GM23248 (cell line): ENCODE measurements at places on chromosomes 7 and 10. TPM values are rescaled to one million over a fixed set of nuclear protein-coding genes. Genes with fewer than 3 reads are reported as not detected.

DNA sequence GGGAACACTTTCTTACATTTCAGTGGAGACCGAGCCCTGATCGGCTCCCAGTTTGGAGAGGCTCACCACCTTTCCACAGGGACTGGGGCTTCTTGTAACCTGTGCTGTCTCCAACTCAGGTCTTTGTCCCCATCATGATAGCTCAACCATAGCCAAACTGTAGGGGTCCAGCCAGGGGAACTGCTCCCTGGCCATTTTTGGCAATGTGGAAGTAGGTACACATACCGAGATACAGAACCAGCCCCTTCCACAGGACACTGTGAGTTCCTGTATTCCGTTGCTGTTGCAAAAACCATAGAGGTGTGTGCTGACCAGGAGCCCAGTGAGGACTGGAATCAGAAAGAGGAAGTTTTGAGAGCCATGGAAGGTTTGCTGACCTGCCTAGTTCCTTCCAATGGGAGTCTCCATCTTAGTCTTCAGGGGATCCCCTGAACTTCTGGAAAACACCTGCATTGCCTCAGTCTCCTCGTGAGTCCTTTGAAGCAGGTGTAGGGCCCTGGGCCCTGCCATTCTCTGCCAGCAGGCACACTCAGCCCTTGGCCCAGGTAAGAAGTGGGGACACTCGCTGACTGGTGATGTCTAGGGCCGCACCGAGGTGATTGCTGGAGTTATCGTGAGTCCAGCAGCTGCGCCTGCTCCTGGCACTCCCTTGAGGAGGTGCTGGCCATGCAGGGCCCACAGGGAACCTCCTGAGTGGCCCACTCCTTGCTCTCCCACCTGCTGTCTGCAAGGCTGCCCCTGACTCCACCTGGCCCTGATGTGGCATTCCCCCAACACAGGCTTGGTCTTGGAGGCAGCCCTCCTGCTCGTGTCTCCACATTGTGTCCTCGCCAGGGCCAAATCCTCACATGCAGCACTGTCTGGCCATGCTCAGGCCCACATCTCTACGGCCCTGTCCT, 11.2 kb downstream of the WDFY4 start:
- no peak for DNase-seq

DNA sequence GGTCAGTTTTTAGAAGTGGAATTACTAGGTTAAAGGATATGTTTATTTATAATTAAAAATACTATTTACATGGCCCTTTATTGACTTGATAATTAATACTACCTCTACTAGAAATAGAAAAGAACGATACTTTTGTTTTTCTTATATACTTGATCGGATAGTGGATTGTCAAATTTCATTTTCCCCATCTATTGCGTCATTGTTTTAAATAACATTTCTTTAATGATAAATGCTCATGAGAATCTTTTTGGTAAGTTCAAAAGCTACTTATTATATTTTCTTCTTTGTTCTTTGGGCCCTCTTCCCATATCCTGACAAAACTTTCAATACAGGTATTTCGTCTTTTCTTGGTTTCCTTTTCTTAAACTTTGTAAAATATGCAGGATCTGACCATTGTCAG, 392.4 kb downstream of the PHF14 start:
- no peak for DNase-seq

DNA sequence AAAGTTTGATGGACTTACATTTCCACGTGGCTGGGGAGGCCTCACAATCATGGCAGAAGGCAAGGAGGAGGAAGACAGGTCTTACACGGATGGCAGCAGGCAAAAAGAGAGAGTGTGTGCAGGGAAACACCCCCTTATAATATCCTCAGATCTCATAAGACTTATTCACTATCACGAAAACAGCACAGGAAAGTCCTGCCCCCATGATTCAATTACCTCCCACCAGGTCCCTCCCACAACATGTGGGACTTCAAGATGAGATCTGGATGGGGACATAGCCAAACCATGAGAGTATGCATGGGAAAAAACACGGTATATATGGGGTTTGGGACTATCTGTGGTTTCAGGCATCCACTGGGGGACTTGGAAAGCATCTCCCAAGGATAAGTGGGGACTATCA, 78.0 kb downstream of the PLXNA4 start:
- DNase-seq: no peak

- DNase-seq: no peak
Measured at GRCh38 chr10:93707623-93708022, 5.2 kb upstream of the FRA10AC1 start.

DNA sequence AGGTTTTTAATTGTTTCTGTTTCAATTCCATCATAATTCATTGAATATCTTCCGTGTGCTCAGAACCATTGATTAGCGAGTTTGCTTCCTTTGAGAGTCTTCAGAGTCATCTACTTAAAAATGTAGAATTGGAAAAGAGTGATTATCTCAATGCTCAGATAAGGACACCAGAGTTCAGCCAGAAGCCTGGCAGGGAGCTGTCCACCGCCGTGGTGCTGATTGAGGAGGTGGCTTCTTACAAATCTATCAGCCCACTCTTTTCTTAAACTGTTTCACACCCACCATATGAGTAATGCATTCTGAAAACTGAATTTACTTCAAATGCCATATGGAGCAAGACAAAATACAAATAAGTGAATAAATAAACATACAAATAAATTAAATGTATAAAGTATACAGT, 79.3 kb downstream of the INSYN2A start:
- DNase-seq: peak; percentile 58

DNA sequence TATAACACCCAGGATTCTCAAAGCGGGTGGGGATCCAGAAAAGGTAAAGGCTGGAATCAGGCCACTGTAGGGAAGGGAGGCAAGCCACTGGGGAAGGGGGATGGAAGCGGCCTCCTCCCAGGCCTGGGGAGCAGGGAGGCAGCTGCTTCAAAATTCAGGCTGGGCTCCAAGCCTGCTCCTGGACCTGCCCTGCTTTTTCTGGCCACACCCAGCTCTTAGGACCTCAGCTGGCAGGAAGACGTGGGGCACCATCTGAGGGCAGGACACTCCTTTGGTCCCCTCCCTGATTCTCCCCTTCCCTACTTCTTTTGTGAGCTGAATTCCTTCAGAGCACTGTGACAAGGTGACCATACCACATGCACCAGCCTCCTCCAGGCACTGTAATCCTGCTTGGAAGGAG, 4.6 kb upstream of the LBX1 start:
- DNase-seq: no peak

- no peak for DNase-seq
Measured at GRCh38 chr10:52343439-52343838, 29.4 kb downstream of the DKK1 start.

DNA sequence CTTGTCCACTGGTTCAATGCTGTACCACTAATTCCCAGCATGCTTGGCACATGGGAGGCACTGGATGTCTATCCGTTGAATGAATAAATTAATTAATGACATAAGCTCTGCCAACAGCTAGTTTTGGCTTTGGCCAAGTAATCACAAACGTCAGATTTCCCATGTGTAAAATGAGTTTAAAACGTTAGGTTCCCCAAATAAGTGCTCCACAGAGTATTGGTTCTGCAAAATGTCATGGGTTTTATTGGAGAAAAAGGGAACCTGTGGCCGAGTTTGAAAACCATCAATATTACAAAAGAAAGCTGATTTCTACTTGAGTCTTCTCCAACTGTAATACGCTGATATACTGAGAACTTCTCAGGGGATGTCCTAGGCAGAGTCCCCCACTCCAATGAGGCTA, 23.2 kb downstream of the ELMO1 start:
- no peak for DNase-seq

DNA sequence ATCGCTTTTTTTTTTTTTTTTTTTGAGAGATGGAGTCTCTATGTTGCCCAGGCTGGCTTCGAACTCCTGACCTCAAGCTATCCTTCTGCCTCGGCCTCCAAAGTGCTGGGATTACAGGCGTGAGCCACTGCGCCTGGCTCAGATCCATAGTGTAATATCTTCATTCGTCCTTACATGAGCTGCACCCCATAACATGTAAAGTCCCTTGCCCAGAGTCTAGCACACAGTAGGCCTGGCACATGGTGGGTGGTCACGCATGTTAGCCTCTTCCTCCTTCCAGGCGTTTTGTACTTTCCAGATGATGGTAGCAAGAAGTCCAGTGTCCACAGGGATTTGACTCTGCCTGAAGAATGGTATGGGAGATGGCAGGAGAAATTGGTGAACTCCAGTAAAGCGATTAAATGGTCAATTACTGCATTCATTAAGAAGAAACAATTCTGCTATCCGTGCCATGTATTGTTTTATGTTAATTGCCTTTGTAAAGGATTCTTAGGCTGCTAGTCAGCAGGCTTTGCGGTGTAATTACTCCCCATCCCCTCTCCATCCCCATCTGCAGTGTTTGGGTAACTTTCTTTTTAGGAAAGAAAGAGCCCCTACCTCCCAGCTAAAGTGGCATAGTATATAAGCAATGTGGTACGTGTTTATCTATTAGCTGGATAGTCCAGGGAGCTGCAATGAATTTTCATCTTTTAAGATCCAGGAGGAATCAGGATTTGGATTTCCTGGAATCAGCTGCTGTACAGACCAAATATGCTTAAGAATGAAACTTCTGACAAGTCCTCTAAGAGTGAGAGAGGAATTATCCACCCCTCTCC, 1.2 kb downstream of the TPST1 start:
- peak; percentile 57 for DNase-seq

GRCh38 chr10:74750848-74751274, 75.5 kb upstream of the KAT6B start:
- no peak for DNase-seq

DNA sequence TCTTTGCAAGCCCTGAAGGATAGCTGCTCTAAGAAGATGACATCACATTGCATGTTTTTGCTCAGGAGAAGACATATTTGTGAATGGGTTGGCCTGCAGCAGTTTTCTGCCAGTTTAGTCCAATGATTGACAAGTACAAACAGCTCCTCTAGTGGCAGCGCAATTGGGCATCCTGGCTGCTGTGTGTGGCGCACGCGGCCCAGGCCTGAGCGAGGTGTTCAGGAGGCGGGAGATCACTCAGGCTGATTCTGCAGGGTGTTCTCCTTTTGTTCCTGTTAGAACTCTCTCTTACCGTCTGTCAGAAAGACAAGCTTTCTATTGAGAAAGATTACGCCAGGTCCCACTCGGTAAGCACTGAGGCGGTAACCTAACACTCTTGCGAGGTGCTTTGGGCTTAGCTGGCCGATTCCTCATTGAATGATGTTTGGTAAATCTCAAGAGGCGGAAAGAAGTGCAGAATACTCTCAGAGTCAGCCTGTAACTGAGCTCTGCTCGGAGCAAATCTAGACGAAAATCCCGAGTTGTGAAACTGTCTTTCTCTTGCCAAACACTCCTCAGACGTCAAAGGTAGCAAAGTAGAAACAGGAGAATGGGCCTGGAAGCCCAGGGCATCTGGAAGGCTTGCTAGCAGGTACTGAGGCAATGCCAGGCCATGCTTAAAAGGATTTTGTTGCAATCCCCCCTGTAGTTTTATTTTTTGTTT, 219.2 kb upstream of the BMPER start:
- DNase-seq: no peak

- DNase-seq: peak; percentile 57
Measured at GRCh38 chr10:18666810-18667209, 7.6 kb downstream of the ARL5B start.

GRCh38 chr10:88113657-88114272, 250.3 kb downstream of the PTEN start:
- DNase-seq: peak; percentile 29

DNA sequence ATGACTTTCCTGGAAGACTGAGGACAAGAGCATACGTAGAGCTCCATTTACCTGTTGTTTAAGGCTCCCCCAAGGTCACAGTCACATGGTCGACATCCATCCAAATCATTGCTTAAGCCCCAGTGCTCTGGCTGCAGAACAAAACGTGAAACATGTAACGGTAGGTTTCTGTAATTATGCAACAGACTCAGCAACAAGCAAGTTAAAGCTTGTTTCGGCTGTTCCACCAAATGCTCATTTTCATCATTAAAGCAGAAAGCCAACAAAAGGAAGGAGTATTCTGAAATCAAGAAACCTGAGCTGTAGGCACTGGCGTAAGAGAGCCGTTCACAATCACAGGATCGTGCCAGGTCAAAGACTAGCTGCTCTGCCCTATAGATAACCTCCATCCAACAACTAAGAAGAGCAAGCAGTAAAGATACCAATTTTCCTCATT, 30.0 kb downstream of the LAMB1 start:
- DNase-seq: no peak

DNA sequence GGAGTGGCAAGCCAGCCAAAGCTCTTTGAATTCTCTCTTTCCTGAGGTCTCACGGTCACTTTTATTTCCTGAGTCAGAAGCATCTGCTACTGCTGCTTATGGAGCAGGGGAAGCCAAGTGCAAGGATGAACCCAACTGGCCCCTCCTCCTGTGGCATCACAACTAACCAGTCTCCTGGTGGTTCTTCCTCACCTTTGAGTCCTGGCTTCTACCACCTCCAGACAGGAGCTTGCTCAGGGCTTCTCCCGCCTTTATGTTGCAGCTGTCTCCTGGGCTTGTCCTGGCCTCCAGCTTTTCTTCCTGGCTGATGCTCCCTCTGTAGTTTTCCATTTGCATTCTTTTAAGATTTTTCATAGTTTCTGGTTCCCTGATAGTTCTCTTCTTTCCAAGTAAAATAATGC, 349.7 kb upstream of the NRP1 start:
- peak; percentile 39 for DNase-seq

DNA sequence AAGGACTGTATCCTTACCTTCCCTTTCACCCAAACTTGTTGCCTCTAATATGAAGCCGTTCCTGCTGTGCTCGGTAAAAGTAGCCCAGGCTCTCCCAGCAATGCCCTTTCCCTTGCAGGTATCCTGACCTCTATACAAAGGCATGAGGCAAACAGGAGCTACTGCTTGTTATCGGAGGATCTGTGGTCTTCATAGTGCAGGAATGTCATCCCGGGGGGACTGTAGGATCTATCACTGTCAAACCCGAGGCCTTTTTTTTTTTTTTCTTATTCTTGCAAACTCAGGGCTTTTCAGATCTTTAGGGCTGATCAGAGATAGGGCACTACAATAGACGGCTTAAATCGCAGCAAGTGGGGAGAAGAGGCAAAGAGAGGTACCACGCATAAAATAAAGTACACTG, 1206.6 kb downstream of the TYW1 start:
- no peak for DNase-seq

- DNase-seq: no peak
Measured at GRCh38 chr7:139095194-139095659, 14.3 kb downstream of the ZC3HAV1 start.

DNA sequence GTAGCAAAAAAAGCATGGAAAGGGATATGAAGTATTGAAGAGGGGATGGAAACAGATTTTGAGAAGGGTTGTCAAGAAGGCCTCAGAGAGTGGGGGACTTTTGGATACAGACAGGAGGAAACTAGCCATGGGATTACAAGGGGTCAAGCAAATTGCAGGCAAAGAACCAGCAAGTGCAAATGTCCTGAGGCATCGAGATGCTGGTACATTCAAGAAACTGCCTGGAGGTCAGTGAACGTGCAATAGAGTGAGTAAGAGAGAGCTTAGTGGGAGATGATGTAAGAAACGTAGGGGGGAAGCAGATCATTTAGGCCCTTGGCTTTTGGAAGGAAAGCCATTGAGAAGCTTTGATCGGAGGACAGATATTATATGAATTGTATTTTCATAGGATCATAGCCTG, 227.4 kb upstream of the AGK start:
- DNase-seq: no peak

The CPN1 gene
- not detected in 2 replicates for total RNA-seq

The TMEM139 gene
- not detected in 2 replicates for total RNA-seq

The SAP25 gene
- not detected in 2 replicates for total RNA-seq

The FXYD4 gene
- total RNA-seq: not detected in 2 replicates

The FAM25G gene
- not detected in 2 replicates for total RNA-seq

The CALML3 gene
- not detected in 2 replicates for total RNA-seq
